ENCODE measurements at places on chromosomes 2 and 18.
A peak's percentile ranks its signal among the peaks of the same experiment; 100 is the strongest.

DNA sequence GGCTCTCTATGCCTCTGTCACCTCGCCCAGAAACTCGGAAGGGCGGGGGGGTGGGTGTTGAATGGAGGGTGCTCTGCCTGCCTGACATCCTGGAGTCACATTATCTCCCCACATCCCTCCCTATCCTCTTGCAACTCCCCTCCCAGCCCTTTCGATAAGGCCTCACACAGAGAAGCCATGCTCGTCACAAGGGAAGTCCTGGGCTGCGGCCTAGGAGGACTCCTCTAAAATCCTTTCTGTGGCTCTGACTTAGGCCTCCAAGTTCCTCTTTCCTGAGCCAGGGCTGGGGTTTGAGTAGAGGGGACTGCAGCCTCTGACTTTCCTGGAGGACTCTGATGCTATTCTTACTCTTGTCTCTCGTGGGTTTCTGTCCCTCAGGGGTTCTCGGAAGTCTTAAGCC is 75.0 kb upstream of the PKDCC start:
- H3K27ac ChIP-seq: no peak overlapping the region
- H3K27me3 ChIP-seq: no peaks in the 10 kb centered on the region
- no peaks in the 10 kb centered on the region for H3K36me3 ChIP-seq
- DNase-seq: no peak
- no peaks in the 10 kb centered on the region for H3K4me1 ChIP-seq

GRCh38 chr2:117972476-117973123 is 41.3 kb downstream of the CCDC93 start:
- no peaks in the 10 kb centered on the region for H3K27me3 ChIP-seq
- no peak overlapping the region for H3K4me3 ChIP-seq
- peaks cover 7% of the 10 kb centered on the region for H3K4me1 ChIP-seq
- no peak overlapping the region for H3K27ac ChIP-seq
- H3K36me3 ChIP-seq: peaks cover 100% of the 10 kb centered on the region

- H3K4me3 ChIP-seq: peak overlapping the region; percentile 79
- peak; percentile 40 for DNase-seq
- peaks cover 30% of the 10 kb centered on the region for H3K4me1 ChIP-seq
- H3K36me3 ChIP-seq: no peaks in the 10 kb centered on the region
- peak overlapping the region; percentile 75 for H3K27ac ChIP-seq
Measured at GRCh38 chr2:119694845-119695521, 16.0 kb downstream of the TMEM177 start.

DNA sequence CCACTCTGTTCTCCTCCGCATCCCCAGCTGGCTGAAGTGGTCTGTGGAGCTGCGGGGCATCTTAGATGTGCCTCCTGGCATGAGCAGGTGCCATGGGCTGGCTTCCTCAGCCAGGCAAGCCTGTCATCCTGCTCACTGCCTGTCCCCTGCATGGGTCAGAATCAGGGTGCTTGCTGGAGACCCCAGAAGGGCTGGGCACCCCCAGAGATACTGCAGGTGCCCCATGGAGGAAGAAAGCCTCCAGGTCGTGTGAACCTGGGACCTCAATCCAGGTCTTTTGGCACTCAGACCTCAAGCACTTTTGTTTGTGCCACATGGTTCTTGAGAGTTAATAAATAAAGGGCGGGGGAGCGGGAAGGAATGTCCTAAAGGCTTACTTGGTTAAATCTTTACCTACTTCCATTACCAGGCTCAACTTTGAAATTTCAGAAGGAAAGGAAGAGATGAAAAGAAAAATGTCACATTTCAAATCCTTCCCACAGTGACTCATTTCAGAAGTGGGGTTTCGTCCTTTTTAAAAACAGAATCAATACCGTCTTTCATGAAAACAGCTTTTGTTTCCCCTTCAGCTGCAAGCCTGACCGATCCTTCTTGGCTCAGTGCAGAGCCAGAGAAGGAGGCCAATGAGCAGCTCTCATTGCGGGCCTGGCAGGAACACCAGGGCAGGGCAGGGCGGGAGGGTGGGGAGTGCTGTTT is 69.9 kb downstream of the RHOB start:
- no peak for DNase-seq
- H3K4me1 ChIP-seq: no peaks in the 10 kb centered on the region
- H3K27me3 ChIP-seq: peaks cover 8% of the 10 kb centered on the region
- H3K36me3 ChIP-seq: no peaks in the 10 kb centered on the region
- no peak overlapping the region for H3K27ac ChIP-seq

DNA sequence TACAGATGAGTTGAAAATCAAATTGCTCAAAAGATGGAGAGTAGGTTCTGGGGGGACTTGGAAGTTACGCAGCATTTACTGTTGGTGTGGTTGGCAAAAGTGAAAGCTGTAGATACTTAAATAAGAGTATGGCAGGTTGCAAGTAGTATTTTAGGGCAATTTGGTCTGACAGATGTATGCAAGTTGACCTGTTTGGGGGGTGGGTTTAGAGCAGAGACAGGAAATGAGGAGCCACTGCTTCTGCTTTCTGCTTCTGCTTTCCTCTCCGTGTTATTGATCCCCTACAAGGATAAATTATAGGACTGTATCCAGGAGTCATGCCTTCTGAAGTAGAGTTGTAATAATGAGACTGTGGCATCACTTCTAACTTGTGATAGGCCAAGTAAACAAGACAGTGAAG is 71.2 kb downstream of the EPAS1 start:
- no peak overlapping the region for H3K27ac ChIP-seq
- H3K4me3 ChIP-seq: no peak overlapping the region
- no peak for DNase-seq
- H3K4me1 ChIP-seq: peaks cover 14% of the 10 kb centered on the region
- peaks cover 2% of the 10 kb centered on the region for H3K27me3 ChIP-seq
